NCI-H526 treated with DMSO at 0.1 percent for 48 hours (cell line): ENCODE measurements at places on chromosomes 6 and 20.
A peak's percentile ranks its signal among the peaks of the same experiment; 100 is the strongest.

DNA sequence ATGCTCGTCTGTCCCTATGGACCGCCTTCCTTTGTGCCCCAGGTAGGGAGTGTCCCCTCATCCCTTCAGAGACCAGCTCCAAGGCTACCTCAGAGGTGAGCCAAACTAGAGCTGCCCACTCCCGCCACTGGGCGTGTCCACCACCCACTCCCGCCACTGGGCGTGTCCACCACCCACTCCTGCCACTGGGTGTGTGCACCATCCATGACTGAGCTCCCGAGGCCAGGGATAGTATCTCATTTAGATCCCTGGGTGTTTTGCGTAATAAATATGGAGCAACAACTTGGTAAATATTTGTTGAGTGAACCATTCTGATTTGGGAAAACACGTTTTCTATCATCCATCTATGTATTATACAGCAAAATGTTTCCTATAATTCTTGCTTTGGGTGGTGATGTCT, 68.8 kb downstream of the ZBTB2 start:
- DNase-seq, result no peak

GRCh38 chr6:7515363-7515762, 26.1 kb upstream of the DSP start:
- DNase-seq, result no peak

DNA sequence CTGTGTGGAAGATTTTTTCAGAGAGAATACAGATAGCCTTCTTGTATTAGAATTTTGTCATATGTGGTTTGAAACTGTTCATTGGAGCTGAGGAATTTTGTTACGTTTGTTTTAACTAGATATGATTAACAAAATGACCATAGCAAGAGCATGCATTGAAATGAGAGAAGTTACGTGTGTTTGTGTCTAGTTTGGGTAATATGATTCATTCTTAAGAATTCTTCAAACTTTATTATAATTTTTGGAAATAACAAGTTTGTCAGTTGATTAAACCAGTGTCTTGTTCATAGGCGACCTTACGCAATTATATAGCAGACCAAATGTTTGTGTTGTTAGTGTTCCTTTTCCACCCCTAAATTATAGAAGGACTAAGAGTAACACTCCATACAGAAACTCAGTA, 5.5 kb downstream of the GMNN start:
- no peak for DNase-seq

DNA sequence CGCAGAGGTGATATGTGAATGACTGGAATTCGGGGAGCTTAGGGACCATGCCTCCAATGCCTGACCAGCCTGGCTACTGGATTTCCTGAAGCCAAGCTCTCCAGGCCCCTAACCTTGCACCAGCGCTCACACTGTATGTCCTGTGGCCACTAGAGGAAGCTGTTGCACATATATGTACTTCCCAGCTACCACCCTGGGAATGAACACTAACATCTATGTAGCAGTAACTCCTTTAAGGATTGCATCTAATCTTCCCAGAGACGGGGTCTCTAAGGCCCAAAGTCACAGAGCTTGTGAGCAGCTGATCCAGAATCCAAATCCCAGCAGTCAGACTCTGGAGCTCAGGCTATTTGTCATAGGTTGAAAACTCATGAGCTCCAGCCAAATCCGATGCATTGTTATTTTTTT, 20.4 kb upstream of the BPIFB1 start:
- peak; percentile 44 for DNase-seq

- DNase-seq, result no peak
Measured at GRCh38 chr20:7144464-7144863, 377.0 kb downstream of the BMP2 start.

- no peak for DNase-seq
Measured at GRCh38 chr20:61665528-61666470, 399.9 kb downstream of the TAF4 start.

DNA sequence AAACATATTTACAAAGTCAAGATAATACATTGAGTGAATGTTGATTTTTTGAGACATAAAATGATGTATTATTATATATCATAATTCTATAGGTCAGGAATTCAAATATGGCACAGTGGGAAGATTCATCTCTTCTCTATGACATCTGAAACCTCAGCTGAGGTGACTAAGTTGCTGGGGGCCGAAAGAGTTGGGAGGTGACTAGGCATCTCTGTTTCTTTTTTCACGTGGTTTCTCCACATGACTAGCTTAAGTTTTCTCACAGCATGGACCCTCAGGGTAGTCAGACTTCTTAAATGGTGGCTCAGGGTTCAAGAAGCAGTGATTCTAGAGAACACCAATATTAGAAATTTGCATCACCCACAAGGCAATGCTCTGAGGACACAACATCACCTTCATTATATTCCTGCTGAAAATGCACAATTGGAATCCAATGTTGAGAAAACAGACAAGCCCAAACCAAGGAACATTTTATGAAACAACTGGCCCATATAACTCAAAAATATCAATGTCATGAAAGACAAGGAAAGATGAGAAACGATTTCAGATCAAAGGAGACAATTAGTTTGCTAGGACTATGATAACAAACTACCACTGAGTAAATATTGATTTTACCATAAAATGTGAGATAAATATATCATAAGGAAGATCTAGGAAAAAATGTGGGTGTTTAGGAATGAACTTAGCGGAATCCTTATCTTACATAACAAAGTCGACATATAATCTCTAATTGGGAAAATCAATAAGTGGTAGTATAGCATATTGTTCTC, 273.3 kb upstream of the IRAK1BP1 start:
- DNase-seq, result no peak

DNA sequence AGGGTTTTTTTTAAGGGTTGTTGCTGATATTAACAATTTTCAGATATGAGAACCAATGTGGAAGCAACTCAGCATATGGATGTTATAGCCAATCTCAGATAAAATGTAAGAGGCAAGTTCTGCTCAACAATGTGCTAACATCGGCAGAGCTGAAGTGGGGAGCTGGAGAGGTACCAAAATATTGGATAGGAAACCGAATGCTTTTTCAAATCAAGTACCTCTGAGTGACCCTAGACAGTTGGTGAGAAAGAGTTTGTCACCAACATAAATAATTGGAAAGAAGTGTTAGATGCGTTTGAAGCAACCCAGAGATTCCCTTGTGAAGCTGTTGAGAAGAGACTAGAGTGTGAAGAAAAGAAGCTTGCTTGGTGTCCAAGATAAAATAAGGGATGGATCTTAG, 140.7 kb downstream of the SOX4 start:
- DNase-seq, result no peak

GRCh38 chr6:90874931-90875330, 288.1 kb upstream of the MAP3K7 start:
- no peak for DNase-seq

DNA sequence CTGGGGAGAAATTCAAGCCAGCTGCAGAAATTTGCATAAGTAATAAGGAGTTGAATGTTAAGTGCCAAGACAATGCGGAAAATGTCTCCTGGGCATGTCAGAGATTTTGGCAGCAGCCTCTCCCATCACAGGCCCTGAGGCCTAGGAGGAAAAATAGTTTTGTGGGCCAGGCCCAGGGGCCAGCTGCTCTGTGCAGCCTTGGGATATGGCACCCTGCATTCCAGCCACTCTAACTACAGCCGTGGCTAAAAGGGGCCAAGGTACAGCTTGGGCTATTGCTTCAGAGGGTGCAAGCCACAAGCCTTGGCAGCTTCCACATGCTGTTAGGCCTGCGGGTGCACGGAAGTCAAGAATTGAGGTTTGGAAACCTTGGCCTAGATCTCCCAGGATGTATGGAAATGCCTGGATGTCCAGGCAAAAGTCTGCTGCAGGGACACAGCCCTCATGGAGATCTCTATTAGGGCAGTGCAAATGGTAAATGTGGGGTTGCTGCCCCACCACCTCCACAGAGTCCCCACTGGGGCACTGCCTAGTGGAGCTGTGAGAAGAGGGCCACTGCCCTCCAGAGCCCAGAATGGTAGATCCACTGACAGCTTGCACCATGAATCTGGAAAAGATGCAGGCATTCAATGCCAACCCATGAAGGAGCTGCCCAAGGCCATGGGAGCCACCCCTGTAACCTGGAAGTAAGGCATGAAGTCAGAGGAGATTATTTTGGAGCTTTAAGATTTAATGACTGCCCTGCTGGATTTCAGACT, 126.5 kb downstream of the DTNBP1 start:
- no peak for DNase-seq

- DNase-seq, result no peak
Measured at GRCh38 chr20:32518593-32519380, 66.3 kb downstream of the NOL4L start.

DNA sequence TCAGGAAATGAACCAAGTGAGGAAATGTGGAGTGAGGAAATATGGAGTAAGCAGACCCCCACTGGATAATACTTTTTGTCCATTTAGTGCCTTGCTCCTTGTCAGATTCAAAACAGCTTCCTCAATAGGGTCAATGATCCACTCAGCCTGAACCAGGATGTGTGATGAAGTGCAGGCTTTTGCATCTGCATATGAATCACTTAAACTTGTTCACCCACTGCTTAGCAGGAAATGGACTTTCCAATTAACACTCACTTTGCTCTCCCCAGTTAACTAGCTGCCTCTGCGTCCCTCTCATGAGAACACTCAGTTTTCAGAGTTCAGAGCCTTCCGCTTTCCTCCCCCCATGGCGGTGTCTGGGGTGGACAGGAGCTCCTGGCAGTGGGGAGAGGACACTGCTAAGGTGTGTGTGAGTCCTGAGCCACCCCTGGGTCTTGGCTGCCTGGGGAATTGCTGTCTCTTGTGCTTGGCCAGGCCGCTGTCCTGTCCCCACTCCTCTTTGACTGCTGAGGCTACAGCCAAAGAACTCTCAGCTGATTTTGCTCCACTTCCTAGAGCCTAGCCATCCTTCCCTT, 621.8 kb downstream of the CDH26 start:
- DNase-seq, result no peak

DNA sequence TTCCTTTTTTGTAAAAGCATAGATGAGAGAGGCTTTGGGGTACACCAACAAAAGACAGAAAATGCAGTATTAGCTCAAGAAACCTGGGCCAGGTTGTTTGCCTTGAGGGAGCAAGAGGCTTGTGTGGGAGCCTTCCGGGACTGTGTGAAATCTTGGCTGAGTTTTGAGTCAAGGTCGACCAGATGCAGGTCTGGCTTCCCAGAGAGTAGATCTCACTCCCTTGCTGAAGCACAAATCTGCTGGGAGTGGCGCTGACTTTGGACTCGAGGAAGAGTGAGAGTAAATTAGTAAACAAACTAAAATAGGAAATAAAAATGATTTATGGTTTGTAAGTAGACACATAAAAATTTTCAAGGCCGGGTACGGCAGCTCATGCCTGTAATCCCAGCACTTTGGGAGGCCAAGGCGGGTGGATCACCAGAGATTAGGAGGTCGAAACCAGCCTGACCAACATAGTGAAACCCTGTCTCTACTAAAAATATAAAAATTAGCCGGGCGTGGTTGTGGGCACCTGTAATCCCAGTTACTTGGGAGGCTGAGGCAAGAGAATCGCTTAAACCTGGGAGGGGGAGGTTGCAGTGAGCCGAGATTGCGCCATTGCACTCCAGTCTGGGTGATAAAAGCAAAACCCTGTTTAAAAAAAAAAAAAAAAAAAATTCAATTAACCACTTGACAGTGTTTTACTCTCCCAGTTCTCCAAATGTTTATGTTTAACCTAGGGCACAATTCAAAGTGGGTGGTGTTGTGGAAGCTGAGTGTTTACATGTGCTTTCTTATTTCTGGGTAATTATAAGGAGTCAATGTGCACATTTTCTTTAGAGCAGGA, 27.7 kb upstream of the EDN1 start:
- DNase-seq, result no peak

DNA sequence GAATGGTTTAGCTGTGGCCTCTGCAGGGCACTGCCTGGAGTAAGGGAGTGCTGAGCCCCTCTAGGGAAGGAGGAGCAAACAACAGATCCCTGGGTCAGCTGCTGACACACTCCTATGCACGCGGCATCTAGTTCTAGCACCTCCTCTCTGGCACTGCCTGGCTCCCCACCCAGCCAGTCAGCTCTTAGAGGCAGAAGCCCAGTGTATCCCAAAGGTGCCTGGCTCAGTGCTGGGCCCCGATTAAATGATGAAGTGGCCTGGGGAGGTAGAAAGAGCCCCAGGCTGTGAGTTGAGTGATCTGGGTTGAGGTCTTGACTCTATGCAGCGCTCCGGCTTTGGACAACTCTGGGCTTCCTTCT, 7.6 kb upstream of the VEGFA start:
- no peak for DNase-seq

GRCh38 chr6:7145885-7146828, 38.4 kb downstream of the RREB1 start:
- peak; percentile 88 for DNase-seq

DNA sequence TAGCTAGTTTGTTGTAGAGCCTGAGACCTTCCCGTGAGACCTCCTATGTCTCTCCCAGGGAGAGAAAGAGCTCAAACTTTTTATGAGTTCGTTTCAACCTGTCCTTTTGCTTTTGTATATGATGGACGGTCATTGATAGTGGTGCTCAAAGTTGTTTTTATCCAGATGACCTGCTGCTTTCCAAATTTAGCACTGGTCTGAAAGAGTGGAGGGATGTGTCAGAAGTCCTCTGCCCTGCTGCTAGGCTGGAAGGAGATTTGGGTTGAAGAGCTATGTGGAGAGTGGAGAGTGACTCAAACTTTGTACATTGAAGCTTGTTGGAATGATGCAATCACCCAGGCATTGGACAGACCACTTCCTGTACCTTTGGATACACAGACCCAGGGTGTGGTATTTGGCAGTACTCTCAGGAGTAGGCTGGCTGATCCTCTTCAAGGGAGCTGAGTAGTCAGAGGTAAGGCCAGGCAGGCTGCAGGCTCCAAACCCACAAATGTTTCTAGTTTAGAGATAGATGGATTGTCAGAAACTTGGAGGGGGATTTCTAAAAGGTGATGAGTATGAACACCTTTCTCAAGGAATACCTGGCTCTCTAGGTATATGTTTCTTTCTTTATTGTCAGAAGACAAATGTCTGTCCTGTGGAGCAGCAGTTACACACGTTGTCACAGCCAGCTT, 49.4 kb upstream of the RREB1 start:
- no peak for DNase-seq

GRCh38 chr6:53251033-53251672, 97.6 kb downstream of the ELOVL5 start:
- no peak for DNase-seq

- DNase-seq, result no peak
Measured at GRCh38 chr20:22921595-22922421, 113.3 kb upstream of the SSTR4 start.

- no peak for DNase-seq
Measured at GRCh38 chr20:4840801-4841200, 119.1 kb downstream of the PRND start.

DNA sequence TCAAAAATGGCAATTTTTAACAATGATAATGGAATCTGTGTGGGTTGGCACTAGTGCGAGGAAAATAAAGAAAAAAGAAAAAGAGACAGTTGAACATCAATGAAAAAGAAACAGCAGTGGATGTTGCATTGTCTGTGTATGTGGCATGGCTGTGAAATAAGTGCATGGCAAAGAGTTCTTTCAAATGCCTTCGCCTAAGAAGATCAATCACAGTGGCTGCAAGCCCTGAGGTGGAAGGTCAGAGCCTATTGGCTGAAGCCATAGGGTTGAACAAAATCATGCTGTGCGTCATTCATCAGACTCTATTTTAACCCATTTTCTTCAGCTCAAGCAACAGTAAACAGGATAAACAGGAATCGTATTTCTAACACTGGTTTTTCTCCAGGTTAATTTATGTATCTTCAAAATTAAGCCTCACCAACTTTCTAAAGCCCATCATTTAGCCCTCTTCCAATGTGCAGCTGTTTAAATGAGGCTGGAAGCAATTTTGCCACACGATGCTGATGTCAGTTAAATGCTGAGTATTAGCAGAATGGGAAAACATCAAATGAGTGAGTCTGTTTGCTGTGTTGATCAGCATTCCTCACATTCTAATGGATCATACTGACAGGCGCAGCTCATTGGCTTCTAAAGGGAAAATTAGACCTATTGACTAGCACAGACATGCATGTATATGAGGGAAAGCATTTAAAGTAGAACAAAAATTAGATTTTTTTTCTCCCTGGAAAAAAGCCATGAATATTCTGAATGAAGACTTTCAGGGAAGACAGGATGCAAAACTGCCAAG, 955.9 kb upstream of the EYS start:
- DNase-seq, result no peak
